Body of pancreas (tissue), 4 donors: ENCODE measurements at places on chromosomes 1 and 21. TPM values are rescaled to one million over a fixed set of nuclear protein-coding genes. Genes with fewer than 3 reads are reported as not detected.

SLAMF9 gene
- total RNA-seq: not detected

TUFT1 gene
- total RNA-seq: 10.9 TPM

ZFP69 gene
- total RNA-seq: 1.3 TPM

CYP2J2 gene
- 4.9 TPM for total RNA-seq

MTF1 gene
- 3.9 TPM for total RNA-seq

HSPB7 gene
- total RNA-seq: 39.9 TPM

ITLN1 gene
- 8.6 TPM for total RNA-seq

TRPM2 gene
- 2.1 TPM for total RNA-seq

OR6K3 gene
- not detected for total RNA-seq

CRP gene
- 0.33 TPM for total RNA-seq
